Tibial nerve (tissue), 4 donors: ENCODE measurements at places on chromosomes 2 and 18. TPM values are rescaled to one million over a fixed set of nuclear protein-coding genes. Genes with fewer than 3 reads are reported as not detected.
A peak's percentile ranks its signal among the peaks of the same experiment; 100 is the strongest.

TTN gene
- 4.7 TPM for total RNA-seq

XIRP2 gene
- 1.8 TPM for total RNA-seq

INHBB gene
- total RNA-seq, result 21.9 TPM

GRCh38 chr2:120989512-120990441 is 254.1 kb downstream of the GLI2 start:
- H3K27me3 ChIP-seq, result no peaks in the 10 kb centered on the region
- H3K27ac ChIP-seq, result no peak overlapping the region
- DNase-seq, result no peak
- H3K36me3 ChIP-seq, result peaks cover 64% of the 10 kb centered on the region
- H3K4me3 ChIP-seq, result no peak overlapping the region
- no peaks in the 10 kb centered on the region for H3K4me1 ChIP-seq

DNA sequence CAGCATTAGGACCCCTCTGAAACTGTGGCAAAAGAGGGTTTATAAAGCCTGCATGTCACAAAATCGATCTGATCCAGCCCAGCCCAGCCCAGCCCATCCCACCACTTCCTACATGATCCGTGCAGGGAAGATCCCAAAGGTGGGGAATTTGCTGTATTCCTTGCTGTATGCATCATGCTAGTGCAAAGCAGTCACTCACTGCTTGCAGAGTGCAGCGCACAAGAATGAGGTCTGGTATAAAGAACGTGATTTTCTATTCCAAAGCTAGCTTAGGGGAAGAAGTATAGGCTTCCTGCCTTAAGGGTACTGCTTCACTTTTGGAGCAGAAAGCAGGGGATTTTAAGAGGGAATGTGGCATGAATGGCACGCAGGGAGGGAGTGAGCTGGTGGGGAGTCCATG is 18.9 kb upstream of the SERPINB11 start:
- H3K27me3 ChIP-seq, result no peaks in the 10 kb centered on the region
- DNase-seq, result no peak
- no peaks in the 10 kb centered on the region for H3K4me1 ChIP-seq
- H3K4me3 ChIP-seq, result no peak overlapping the region

DNA sequence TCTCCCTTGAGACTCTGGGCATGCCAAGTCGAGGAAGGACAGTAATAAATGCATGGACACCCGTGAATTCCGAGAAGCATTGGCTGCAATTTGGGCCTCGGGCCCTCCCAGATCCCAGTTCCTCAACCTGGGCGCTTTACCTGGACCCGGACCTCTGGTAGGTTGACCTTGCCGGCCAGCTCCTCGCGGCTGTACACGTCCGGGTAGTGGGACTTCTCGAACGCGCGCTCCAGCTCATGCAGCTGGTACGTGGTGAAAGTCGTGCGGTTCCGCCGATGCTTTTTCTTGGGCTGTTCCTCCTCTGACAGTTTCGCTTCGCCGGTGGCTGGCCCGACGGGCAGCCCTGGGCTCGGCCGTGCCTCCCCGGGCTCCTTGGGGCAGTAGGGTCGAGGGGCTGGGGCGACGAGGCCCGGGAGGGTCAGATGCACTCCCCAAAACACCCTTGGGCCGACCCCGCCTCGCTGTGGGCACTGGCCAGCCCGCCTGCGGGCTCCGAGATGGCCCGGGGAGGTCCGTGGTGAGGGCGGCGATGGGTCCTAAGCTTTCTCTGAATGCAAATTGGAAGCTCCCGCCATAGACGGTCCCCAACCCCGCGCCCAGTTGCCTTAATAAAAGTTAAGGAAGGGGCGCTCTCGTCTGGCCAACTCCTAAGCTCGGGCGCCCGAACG is 899 bp downstream of the RAX start:
- H3K4me3 ChIP-seq, result peak overlapping the region; percentile 0
- DNase-seq, result no peak

- no peak overlapping the region for H3K27ac ChIP-seq
- H3K36me3 ChIP-seq, result no peaks in the 10 kb centered on the region
- H3K4me3 ChIP-seq, result no peak overlapping the region
Measured at GRCh38 chr2:204842661-204843485, 297.6 kb downstream of the PARD3B start.

GRCh38 chr2:114031605-114032505 is 142.0 kb downstream of the ACTR3 start:
- no peaks in the 10 kb centered on the region for H3K4me1 ChIP-seq
- H3K4me3 ChIP-seq, result no peak overlapping the region
- H3K27me3 ChIP-seq, result no peaks in the 10 kb centered on the region
- no peaks in the 10 kb centered on the region for H3K36me3 ChIP-seq

DNA sequence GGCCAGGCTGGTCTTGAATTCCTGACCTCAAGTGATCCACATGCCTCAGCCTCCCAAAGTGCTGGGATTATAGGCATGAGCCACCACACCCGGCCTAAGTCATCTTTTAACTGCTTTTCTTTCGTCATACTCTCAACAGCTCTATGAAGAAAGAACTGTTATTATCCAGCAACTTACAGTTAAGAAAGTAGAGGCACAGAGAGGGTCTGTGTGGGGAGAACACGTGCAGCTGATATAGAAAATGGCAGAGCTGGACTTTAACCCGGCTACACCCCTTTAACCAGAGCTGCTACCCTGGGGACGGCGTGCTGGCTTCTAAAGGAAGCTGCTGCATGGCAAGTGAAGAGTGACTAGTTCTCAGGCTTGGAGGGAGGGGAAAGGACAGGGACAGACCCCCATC is 25.5 kb downstream of the IGFBP2 start:
- H3K27me3 ChIP-seq, result no peaks in the 10 kb centered on the region
- H3K4me1 ChIP-seq, result peaks cover 4% of the 10 kb centered on the region
- DNase-seq, result no peak
- no peak overlapping the region for H3K4me3 ChIP-seq

DNA sequence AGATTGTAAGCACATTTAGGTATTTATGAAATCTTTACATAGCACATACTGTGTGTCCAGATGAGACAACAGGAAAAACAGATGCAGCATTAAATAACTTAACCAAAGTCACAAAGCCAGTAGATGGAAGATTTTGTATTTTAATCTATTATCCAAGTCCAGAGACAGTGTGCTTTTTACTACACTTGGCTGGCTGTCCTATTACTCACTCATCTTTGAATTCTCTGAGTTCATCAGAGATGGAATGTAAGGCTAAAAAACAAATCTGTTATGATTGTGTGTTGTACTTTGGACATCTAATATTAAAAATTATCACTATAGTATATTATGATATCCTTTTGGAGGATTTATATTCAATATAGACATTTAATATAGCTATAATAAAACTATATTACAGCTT is 1189.4 kb downstream of the DSC3 start:
- no peak overlapping the region for H3K27ac ChIP-seq
- H3K27me3 ChIP-seq, result no peaks in the 10 kb centered on the region
- H3K4me1 ChIP-seq, result no peaks in the 10 kb centered on the region
- DNase-seq, result no peak

DNA sequence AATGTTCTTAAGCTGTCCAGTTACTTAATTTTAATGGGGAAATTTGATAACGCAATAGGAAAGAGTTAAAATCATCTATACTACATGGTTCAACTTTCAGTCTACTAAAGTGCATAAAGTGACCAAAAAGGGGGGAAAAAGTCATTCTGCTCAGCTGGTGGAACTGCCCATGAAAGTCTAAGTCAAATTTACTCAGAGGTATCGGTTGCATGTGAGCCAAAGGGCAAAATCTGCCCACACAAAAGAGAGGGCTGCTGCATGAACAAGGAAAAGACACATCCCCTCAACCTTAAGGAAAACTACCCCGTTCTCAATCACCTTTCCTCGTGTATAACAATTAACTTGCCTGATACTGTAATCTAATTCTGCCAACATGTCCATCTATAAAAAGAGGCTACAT is 126.1 kb downstream of the TCF4 start:
- no peak overlapping the region for H3K27ac ChIP-seq
- H3K27me3 ChIP-seq, result no peaks in the 10 kb centered on the region
- H3K4me3 ChIP-seq, result no peak overlapping the region
- H3K36me3 ChIP-seq, result no peaks in the 10 kb centered on the region

DNA sequence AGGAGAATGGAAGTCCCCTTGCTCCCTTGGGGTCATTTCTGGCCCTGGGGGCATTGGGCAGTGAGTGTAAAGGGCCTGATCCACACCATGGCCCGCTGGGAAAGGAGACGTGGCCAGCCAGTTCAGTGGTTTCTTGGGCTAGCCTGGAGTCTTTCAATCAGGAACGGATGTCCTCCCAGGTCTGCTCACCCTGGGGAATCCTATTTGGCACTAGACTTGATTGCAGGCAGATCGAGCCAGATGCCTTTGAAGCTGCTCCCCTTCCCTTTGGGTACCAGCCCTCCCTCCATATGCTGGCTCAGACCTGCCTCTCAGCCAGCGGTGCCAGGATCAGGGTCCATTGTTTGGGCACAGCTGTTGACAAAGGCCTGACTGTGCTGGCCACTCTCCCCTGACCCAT is 11.0 kb downstream of the FBLN7 start:
- DNase-seq, result no peak
- H3K27me3 ChIP-seq, result no peaks in the 10 kb centered on the region
- no peaks in the 10 kb centered on the region for H3K36me3 ChIP-seq

- peak overlapping the region; percentile 39 for H3K27ac ChIP-seq
- no peaks in the 10 kb centered on the region for H3K36me3 ChIP-seq
- H3K4me1 ChIP-seq, result peaks cover 5% of the 10 kb centered on the region
- H3K4me3 ChIP-seq, result no peak overlapping the region
- H3K27me3 ChIP-seq, result no peaks in the 10 kb centered on the region
Measured at GRCh38 chr2:77458216-77458615, 64.0 kb downstream of the LRRTM4 start.
